ENCODE measurements at places on chromosomes 12 and 14. TPM values are rescaled to one million over a fixed set of nuclear protein-coding genes. Genes with fewer than 3 reads are reported as not detected.

The PROX2 gene
- total RNA-seq, result not detected

The SLCO1B1 gene
- 0.46 TPM for total RNA-seq

The OVCH1 gene
- total RNA-seq, result not detected

The GLTP gene
- total RNA-seq, result 19.7 TPM

The RERG gene
- total RNA-seq, result 0.26 TPM

The PSMA3 gene
- total RNA-seq, result 274 TPM

The MBIP gene
- total RNA-seq, result 19.4 TPM

The ENDOU gene
- total RNA-seq, result not detected

The ATL1 gene
- total RNA-seq, result 5.3 TPM

The ZNF891 gene
- total RNA-seq, result 0.44 TPM

The ABHD12B gene
- total RNA-seq, result not detected

The SYCP3 gene
- total RNA-seq, result not detected

The CEP170B gene
- 24.8 TPM for total RNA-seq

The RPGRIP1 gene
- 0.23 TPM for total RNA-seq
